Activated naive CD4-positive, alpha-beta T cell treated with anti-CD3 and anti-CD28 coated beads for 36 hours (primary cell): ENCODE measurements at places on chromosomes 5 and 9. TPM values are rescaled to one million over a fixed set of nuclear protein-coding genes. Genes with fewer than 3 reads are reported as not detected.

DNA sequence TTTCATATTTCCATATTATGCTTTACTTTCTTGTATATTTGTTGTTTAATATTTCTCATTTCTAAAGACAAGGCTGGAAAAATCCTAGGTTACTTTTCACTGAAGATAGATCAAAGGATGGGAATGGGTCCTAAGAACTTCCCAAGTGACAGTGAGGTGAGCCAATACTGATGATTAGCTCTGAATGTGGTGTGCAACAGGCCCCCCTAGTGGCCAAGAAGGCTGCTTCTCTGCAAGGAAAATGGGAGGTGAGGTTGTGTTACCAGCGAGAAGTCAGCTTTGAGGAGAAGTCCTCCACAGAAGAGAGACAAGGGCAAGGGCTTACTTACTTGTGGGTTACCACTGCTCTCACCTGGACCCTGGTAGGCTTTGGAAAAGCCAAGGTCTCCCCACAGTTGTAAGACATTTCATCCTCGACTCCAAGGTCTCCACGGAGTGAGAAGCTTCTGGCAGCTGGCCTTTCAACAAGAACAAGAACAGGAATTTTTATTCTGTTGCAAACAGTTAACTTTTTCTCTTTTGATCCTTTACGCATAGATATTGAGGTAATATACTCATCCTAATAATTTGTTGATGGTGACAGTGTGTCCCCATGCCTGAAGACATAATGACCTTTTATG lies 69.9 kb downstream of the MAMDC2 start:
- peak; percentile 50 for DNase-seq

The PCDHGB3 gene
- total RNA-seq, result not detected

GRCh38 chr5:439636-440035 lies 3.3 kb upstream of the EXOC3 start:
- peak; percentile 2 for DNase-seq

DNA sequence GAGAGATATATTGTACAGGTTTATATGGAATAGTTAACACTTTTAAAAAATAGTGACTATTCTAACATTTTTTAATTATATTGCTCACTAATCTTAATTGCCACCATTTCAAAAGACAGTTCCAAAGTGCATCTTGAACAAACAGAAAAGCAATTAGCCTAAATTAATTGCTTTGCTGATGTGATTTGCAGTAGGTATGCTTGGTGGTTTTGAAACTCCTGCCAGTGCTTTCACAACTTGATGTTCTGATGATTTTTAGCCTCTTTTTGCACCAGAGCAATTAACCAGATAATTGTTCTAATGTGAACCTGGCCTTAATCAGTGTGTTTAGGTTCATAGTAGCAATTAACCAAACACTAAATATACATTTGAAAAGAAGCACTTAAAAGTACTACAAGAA lies 207.6 kb downstream of the FBXL17 start:
- no peak for DNase-seq

The PCDHGA5 gene
- 0.05 TPM for total RNA-seq

- peak; percentile 62 for DNase-seq
Measured at GRCh38 chr9:93071464-93071863, 13.0 kb downstream of the SUSD3 start.

DNA sequence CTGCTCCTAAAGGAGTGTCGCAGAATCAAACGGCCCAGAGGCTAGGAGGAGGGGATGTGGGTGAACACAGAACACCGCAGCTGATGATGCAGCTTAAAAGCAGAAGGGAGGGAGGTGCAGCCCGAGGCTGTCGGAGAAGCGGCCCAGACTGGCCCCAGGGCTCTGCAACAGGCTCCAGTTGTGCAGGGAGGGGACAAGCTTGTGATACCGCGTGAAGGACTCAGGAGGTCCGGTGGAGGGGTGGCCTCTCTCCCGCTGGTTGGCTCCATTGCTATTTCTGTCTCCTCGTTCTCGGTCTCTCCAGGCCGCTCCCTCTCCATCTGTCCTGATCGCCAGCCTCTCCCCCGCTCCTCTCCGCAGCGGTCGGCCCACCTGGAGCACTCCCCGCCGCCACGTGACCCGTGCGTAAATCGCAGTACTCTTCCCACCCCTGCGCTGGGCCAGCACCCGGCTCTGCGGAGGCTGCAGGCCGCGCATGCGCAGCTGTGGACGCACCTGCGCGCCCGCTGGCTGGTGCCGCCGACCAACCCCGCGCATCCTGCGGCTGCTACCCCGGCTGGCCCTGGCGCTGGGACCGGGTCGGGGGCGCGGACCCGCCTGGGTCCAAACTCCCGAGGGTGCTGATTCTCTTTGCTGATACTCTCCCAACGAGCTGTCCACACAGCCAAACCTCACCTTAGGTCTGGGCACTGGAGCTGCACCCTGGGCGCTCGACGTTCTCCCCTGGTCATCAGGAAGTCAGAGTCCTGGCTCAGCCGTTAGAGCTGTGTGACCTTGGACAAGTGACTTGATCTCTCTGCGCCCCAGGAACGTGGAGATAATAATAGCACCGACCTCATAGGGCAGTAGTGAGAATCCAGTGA lies 3.7 kb upstream of the STXBP1 start:
- DNase-seq, result peak; percentile 75

DNA sequence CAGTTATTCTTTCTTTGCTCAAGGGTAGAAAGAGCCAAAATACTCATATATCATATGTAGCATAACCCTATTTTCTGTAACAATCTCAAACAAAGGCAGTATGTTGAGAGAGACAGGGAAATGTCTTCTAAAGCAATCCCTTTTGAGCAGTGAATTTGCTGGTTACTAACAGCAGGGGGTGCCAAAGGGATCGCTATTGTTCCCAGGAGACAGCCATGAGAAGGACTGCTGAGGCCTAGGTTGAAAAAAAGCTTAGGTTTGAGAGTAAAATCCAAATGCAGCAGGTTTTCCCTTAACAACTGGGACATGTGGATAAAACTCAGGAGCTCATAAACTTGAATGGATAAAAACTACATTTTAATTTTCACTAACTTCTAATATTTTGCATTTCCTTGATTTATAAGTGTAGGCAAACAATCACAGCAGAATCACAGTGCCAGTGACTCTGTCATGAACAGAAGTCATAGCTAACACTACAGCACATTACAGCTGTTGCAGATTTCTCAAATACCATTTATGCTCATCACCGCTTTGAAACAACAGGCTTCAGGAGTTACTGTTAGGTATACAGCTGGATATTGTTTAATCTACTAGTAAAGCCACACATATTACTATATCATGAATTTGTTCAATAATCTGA lies 148.4 kb downstream of the MAPKAP1 start:
- peak; percentile 81 for DNase-seq

- no peak for DNase-seq
Measured at GRCh38 chr5:82918311-82919031, 158.7 kb downstream of the TMEM167A start.

GRCh38 chr5:10063997-10064396 lies 185.7 kb downstream of the ATPSCKMT start:
- DNase-seq, result no peak
